Activated naive CD8-positive, alpha-beta T cell treated with anti-CD3 and anti-CD28 coated beads, Interleukin-2, amount 10 ng/mL, durations not matched to agents 7 days and 5 days (primary cell): ENCODE measurements at places on chromosomes 11 and 22. TPM values are rescaled to one million over a fixed set of nuclear protein-coding genes. Genes with fewer than 3 reads are reported as not detected.

- no peak for DNase-seq
- no peak overlapping the region for H3K4me3 ChIP-seq
- H3K36me3 ChIP-seq, result no peaks in the 10 kb centered on the region
- no peak overlapping the region for H3K27ac ChIP-seq
These were observed 28.8 kb downstream of the PLAAT5 start for GRCh38 chr11:63462137-63462536.

- no peak overlapping the region for H3K27ac ChIP-seq
- no peak overlapping the region for H3K4me3 ChIP-seq
- H3K27me3 ChIP-seq, result peaks cover 3% of the 10 kb centered on the region
These were observed 6.8 kb downstream of the CFL1 start for GRCh38 chr11:65851083-65851579.

DNA sequence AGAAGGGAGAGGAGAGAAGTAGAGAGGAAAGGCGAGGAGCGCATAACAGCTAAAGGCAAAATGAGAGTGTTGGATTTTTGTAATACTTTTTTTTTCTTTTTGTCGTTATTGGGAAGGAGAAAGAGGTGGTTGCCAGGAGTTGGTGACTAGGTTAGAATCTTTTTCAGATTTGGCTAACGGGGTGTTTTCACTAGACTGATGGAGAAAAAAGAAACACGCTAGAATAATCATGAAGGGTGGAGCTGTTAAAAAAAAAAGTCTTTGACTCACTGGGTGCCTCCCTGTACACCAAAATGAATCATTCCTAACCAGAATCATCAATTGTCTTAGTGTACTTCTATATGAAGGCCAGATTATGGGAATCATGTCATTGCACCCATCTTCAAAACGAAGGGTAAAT lies 12.7 kb downstream of the BLID start:
- H3K36me3 ChIP-seq, result no peaks in the 10 kb centered on the region
- H3K4me1 ChIP-seq, result peaks cover 7% of the 10 kb centered on the region
- H3K27me3 ChIP-seq, result peaks cover under 1% of the 10 kb centered on the region

DNA sequence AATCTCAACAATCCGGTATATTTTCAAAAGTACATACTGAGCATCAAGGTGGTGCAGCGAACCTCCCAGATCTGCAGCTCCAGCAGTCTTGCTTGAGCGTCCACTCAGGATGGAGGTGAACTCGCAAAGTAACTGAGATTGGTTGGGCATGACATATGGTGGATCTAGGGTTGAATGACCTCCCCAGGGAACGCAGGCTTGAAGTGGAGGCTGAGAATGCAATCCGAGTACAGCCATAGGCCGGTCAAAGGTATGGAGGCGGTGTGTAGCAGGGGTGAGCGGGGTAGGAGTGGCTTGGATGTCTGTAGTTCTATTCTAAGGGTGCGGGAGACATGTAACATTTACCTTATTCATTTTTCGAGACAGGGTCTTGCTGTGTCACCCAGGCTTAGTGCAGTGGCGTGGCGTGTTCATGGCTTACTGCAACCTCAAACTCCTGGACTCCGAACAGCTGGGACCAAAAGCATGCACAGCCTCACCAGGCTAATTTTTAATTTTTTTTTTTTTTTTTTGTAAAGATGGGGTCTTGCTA lies 631 bp upstream of the C22orf39 start:
- no peak for DNase-seq
- no peaks in the 10 kb centered on the region for H3K27me3 ChIP-seq
- H3K4me1 ChIP-seq, result peaks cover 31% of the 10 kb centered on the region
- H3K36me3 ChIP-seq, result peaks cover 11% of the 10 kb centered on the region
- H3K4me3 ChIP-seq, result peak overlapping the region; percentile 97

DNA sequence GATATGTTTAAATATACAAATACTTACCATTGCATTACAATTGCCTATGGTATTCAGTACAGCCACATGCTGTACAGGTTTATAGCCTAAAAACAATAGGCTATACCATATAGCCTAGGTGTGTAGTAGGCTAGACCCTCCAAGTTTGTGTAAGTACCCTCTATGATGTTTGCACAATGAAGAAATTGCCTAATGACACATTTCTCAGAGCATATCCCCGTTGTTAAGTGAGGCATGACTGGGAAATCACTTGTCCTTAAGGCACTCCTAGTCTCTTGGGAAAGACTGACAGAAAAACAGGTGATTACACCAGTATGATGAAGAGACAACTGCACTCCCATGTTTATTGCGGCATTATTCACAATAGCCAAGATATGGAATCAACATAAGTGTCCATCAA lies 187.2 kb downstream of the SPON1 start:
- no peaks in the 10 kb centered on the region for H3K4me1 ChIP-seq
- H3K27me3 ChIP-seq, result peaks cover 4% of the 10 kb centered on the region
- H3K4me3 ChIP-seq, result no peak overlapping the region
- H3K36me3 ChIP-seq, result no peaks in the 10 kb centered on the region
- DNase-seq, result no peak

- no peak overlapping the region for H3K4me3 ChIP-seq
- no peaks in the 10 kb centered on the region for H3K4me1 ChIP-seq
- no peak overlapping the region for H3K27ac ChIP-seq
- no peaks in the 10 kb centered on the region for H3K36me3 ChIP-seq
- no peak for DNase-seq
These were observed 32.2 kb upstream of the AQP11 start for GRCh38 chr11:77557553-77557952.

- DNase-seq, result no peak
- H3K36me3 ChIP-seq, result peaks cover 6% of the 10 kb centered on the region
- H3K27me3 ChIP-seq, result peaks cover 2% of the 10 kb centered on the region
- H3K27ac ChIP-seq, result no peak overlapping the region
These were observed 204.9 kb downstream of the CSNK2A3 start for GRCh38 chr11:11148104-11148509.

GRCh38 chr22:45911601-45912271 lies 65.2 kb downstream of the WNT7B start:
- peaks cover 3% of the 10 kb centered on the region for H3K27me3 ChIP-seq
- no peak for DNase-seq
- H3K36me3 ChIP-seq, result no peaks in the 10 kb centered on the region
- no peaks in the 10 kb centered on the region for H3K4me1 ChIP-seq

DNA sequence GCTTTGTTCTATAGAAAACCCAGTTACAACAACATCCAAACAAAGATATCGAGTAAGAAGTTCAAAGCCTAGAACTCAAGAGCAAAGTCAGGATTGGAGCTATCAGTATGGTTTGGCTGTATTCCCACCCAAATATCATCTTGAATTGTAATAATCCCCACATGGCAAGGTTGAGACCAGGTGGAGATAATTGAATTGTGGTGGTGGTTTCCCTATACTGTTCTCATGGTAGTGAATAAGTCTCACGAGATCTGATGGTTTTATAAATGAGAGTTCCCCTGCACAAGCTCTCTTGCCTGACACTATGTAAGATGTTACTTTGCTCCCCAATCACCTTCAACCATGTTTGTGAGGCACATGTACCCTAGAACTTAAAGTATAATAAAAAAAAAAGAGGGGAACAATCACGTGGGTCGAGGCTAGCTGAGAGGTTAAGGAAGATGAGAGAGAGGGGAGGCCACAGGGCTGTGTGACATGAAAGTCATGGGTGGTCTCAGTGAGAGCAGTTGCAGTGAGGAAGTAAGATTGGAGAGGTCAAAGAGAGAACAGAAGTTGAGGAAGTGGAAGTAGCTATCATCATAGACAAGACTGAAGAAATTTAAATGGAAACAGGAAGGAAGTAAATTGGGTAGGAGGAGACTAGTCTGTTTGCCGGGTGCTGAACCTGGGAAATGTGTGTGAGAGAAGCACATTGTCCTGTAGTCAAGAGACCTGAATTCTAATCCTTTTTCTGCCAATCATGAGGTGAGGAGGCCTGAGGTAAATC lies 80.1 kb upstream of the CD44 start:
- peaks cover 21% of the 10 kb centered on the region for H3K36me3 ChIP-seq
- H3K27me3 ChIP-seq, result no peaks in the 10 kb centered on the region
- peaks cover 30% of the 10 kb centered on the region for H3K4me1 ChIP-seq
- no peak for DNase-seq
- H3K4me3 ChIP-seq, result peak overlapping the region; percentile 21

GRCh38 chr11:3866206-3866605 lies 10.7 kb downstream of the STIM1 start:
- H3K27me3 ChIP-seq, result no peaks in the 10 kb centered on the region
- H3K4me3 ChIP-seq, result peak overlapping the region; percentile 58
- peaks cover 72% of the 10 kb centered on the region for H3K4me1 ChIP-seq
- peak overlapping the region; percentile 76 for H3K27ac ChIP-seq
- no peak for DNase-seq

DNA sequence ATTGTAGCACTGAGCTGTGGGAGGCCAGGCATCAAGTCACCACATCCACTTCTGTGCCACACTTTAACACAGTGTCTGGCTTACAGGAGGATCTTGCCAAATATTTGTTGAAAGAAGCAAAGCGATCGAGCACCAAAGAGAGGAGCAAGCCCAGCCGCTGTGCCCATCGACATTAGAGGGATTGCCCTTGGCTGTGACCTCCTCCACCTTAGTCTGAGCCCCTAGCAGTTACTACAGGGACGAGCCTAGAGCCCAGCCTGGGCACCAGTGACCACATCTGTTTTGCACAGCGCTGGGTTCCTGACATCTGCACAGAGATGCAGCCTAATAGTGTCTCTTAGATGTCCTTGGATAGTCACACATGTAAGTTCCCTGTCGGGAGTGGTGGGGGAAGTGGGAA lies 17.7 kb downstream of the GRIK4 start:
- DNase-seq, result no peak
- H3K36me3 ChIP-seq, result no peaks in the 10 kb centered on the region
- H3K27me3 ChIP-seq, result peaks cover 2% of the 10 kb centered on the region
- no peaks in the 10 kb centered on the region for H3K4me1 ChIP-seq
- H3K27ac ChIP-seq, result no peak overlapping the region
- H3K4me3 ChIP-seq, result no peak overlapping the region

DNA sequence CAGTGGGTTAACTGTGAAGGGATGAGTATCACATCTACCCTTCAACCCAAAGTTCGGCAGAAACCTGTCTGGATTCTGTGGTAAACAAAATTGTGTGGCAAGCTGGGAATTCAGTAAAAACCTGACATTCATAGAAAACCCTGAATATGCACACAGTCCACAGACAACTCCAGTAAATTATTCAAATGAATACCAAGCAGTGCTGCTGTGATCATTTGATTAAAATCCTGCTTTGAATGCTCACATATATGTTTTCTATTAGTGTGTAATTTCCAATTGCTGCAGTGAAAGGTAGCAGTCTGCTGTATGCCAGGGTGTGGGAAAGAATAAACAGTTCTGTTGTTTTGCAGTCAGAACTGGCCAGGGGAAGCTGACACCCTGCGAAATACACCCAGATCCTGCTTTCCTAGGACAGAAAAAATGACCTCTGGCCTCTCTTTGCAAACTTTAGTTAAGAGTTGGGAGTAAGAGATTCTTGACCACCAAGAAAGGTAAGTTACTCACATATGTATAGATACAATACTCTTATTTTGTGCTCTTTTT lies 217.8 kb downstream of the FAM76B start:
- no peak overlapping the region for H3K4me3 ChIP-seq
- H3K4me1 ChIP-seq, result no peaks in the 10 kb centered on the region
- peaks cover 9% of the 10 kb centered on the region for H3K36me3 ChIP-seq
- H3K27ac ChIP-seq, result no peak overlapping the region
- peaks cover 2% of the 10 kb centered on the region for H3K27me3 ChIP-seq

- H3K27me3 ChIP-seq, result no peaks in the 10 kb centered on the region
- H3K4me1 ChIP-seq, result no peaks in the 10 kb centered on the region
- no peak overlapping the region for H3K27ac ChIP-seq
- H3K36me3 ChIP-seq, result no peaks in the 10 kb centered on the region
These were observed 488.7 kb downstream of the JRKL start for GRCh38 chr11:96878299-96879051.

GRCh38 chr11:75492181-75492820 lies 33.4 kb downstream of the GDPD5 start:
- no peaks in the 10 kb centered on the region for H3K27me3 ChIP-seq
- peak overlapping the region; percentile 91 for H3K27ac ChIP-seq
- H3K4me3 ChIP-seq, result peak overlapping the region; percentile 81

- H3K4me1 ChIP-seq, result peaks cover 9% of the 10 kb centered on the region
- no peak overlapping the region for H3K27ac ChIP-seq
- peaks cover 79% of the 10 kb centered on the region for H3K27me3 ChIP-seq
- DNase-seq, result peak; percentile 51
- H3K4me3 ChIP-seq, result peak overlapping the region; percentile 89
- no peaks in the 10 kb centered on the region for H3K36me3 ChIP-seq
These were observed 22.1 kb downstream of the LMO2 start for GRCh38 chr11:33869481-33870422.

- no peak overlapping the region for H3K27ac ChIP-seq
- no peaks in the 10 kb centered on the region for H3K36me3 ChIP-seq
- DNase-seq, result peak; percentile 58
- H3K27me3 ChIP-seq, result no peaks in the 10 kb centered on the region
- H3K4me1 ChIP-seq, result peaks cover 3% of the 10 kb centered on the region
These were observed 66.8 kb downstream of the FEZ1 start for GRCh38 chr11:125429174-125429707.

- no peaks in the 10 kb centered on the region for H3K4me1 ChIP-seq
- H3K27ac ChIP-seq, result no peak overlapping the region
- no peak for DNase-seq
- no peaks in the 10 kb centered on the region for H3K36me3 ChIP-seq
- H3K4me3 ChIP-seq, result no peak overlapping the region
These were observed 28.7 kb upstream of the BARX2 start for GRCh38 chr11:129346916-129347315.

Gene CHRM1
- total RNA-seq, result not detected

Gene OSBP2
- 0.61 TPM for total RNA-seq

Gene SUSD2
- total RNA-seq, result 1.2 TPM

Gene NTM
- total RNA-seq, result not detected

Gene ART5
- total RNA-seq, result not detected
